ENCODE measurements at places on chromosomes 16 and 17.

- no peak for DNase-seq
These were observed 25.7 kb downstream of the SLFN12 start for GRCh38 chr17:35406568-35406967.

- DNase-seq: no peak
These were observed 20.4 kb upstream of the TRIM25 start for GRCh38 chr17:56934280-56934679.

- peak; percentile 74 for DNase-seq
These were observed 12.7 kb downstream of the SLC35B1 start for GRCh38 chr17:49694847-49695697.

DNA sequence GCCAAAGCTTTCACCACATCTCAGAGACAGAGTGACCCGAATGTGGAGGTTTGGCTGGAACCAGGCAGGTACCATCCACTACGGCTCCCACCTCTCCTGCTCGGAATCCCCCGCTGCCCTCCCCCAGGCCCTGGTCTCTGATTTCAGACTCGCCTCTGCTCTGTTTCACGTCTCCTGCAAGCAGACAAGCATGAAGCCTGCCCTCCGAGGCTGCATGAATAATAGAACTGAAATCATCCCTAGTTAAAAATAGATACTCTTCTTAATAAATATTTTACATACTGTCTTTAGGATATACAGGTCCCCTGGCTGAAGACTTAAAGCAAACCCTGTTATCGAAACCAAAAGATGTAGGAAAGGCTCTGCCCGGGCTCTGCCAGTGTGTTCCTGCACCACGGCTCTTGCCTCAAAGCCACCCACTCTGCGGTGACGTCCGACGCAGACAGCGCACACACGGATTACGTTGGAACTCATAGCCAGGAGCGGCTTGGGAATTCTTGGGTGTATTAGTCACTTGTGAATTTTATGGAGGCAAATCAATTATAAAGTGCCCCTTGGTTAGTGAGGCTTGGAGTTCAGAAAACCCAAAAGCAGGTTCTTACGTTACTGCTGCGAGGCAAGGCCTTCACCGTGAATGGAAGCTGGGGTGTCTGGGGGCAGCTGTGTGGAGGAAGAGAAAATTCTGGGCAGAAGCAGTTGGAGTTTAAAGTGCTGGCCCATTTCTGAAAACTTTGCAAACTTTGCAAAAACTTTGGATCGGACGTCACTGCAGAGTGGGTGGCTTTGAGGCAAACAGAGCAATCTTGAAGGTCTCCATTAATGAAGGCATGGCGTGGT, 25.6 kb upstream of the NPTX1 start:
- no peak for DNase-seq

- no peak for DNase-seq
These were observed 142.0 kb upstream of the CORO6 start for GRCh38 chr17:29764748-29765147.

- no peak for DNase-seq
These were observed 23.6 kb downstream of the USP6 start for GRCh38 chr17:5139458-5139732.

DNA sequence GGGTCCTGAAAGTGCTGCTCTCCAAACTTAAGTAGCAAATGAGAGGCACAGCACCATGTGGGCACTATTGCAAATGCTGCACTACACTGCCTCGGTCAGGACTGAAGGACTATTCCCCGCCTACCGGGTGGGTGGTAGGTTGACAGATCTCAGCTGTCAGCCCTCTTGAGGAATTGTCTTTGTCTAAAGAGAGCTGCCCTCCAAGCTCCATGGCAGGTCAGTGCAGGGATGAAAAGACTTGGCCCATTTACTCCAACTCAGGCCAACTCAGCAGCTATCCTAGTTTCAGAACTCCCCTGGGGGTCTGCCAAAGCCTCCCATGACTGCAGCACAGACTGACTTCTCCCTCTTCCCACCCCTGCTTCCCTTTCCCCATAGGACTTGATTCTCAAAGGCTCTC, 3.4 kb upstream of the PDZD9 start:
- DNase-seq: no peak

- DNase-seq: no peak
These were observed 17.3 kb downstream of the CA5A start for GRCh38 chr16:87918866-87919680.

DNA sequence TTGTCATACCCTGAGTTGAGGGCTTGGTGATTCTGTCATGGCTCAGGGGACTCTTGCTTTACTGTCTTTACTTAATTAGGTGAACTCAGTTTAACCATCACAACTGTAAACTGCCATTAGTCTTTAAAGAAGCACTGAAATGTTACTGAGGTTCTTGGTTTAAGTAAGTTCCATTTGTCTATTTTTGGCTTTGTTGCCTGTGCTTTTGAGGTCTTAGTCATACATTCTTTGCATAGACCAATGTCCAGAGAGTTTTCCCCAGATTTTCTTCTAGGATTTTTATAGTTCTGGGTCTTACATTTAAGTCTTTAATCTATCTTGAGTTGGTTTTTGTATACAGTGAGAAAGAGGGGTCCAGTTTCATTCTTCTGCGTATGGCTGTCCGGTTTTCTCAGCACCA, 137.5 kb downstream of the SOCS1 start:
- DNase-seq: no peak

DNA sequence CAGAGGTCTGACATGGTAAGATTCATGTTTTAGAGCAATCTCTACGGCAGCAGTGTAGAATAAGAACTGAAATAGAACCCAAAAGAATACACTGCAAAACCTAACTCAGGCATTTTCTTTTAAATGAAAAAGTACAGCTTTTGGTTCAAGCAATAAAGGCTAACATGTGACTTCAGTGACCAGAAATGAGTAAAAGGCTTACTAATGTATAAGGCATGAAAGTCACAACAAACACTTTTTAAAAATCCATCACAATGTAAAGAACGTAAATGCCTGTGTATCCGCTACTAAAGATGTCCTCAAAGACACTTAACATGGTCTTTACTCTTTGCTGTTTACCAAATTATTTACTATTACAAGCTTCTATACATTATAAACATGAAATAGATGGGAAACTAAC, 16.6 kb downstream of the KIAA0753 start:
- no peak for DNase-seq

GRCh38 chr16:19185510-19185851, 17.4 kb downstream of the SYT17 start:
- no peak for DNase-seq

Data from mesothelial cell of epicardium (in vitro differentiated cells).